Aorta (tissue), 5 donors: ENCODE measurements at places on chromosomes 3 and 15. TPM values are rescaled to one million over a fixed set of nuclear protein-coding genes. Genes with fewer than 3 reads are reported as not detected.

DNA sequence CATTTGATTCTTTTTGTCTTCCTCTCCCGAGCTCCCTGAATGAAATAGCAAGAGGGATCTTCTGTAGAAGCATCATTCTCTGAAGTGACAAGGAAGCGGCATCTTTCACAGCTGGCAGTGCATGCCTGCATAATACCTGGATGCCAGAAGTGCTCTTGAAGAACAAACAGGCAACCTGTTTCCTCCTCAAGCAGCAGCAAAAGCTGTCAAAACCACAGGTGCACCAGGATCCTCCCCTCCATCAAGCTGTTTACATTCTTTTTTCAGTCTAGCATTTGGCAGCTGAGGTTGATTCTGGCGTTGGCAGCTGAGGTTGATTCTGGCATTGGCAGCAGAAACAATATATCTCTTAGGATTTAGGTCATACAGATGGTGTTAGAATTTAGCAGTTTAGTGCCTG is 979.0 kb downstream of the TUSC7 start:
- no peak for DNase-seq

The IL5RA gene
- 0.18 TPM for total RNA-seq

DNA sequence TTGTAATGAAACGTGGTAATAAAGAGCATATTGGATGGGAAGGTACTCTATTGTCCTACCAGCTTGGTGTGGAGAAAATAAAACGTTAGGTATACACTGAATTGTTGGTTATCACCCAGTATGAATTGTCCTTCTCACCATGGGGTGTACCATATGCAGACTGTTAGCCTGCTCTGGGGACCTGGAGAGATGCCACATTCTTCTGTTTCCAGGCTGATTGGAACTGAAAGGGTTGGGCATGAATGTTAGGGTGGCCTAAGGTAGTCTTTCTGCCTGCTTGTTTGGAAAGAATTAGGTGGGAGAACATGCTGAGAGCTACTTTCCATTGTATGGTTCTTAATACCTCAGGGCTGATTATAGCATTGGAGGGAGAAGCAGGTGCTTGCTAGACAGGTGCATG is 340.6 kb downstream of the PTPRG start:
- no peak for DNase-seq

DNA sequence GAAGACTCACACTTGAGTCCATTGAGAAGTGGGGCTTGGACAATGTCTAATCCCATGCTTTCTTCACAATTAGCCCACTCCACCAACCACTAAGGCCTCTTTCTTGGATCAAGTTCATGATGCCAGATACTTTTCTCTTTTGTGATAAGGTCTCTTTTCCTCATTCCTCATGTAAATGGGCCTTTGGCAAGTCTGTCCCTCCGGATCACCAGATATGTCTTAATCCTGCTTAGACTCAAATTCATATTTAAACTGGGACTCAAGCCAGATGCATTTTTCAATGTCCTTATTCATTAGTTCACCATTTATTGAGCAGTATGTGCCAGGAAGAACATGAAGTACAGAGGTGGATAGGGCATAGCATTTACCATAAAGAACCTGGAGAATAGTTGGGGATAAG is 671.1 kb downstream of the TBL1XR1 start:
- DNase-seq: no peak

- no peak for DNase-seq
These were observed 73.7 kb upstream of the MB21D2 start for GRCh38 chr3:192991356-192991755.

The SMCO1 gene
- total RNA-seq: not detected

GRCh38 chr3:45966950-45967640 is 23.8 kb downstream of the CXCR6 start:
- DNase-seq: no peak

GRCh38 chr3:196843435-196844110 is 24.1 kb upstream of the SENP5 start:
- DNase-seq: no peak

GRCh38 chr3:191342006-191342405 is 11.7 kb upstream of the UTS2B start:
- DNase-seq: no peak

The LZTFL1 gene
- 16.3 TPM for total RNA-seq

The CADM2 gene
- total RNA-seq: 1.8 TPM

The BDH1 gene
- total RNA-seq: 3.5 TPM

- no peak for DNase-seq
These were observed 1.5 kb downstream of the RAB7A start for GRCh38 chr3:128727485-128727884.

- DNase-seq: no peak
These were observed 63.9 kb downstream of the MEX3B start for GRCh38 chr15:81981908-81982307.
